ENCODE measurements at places on chromosomes 3 and 15.

DNA sequence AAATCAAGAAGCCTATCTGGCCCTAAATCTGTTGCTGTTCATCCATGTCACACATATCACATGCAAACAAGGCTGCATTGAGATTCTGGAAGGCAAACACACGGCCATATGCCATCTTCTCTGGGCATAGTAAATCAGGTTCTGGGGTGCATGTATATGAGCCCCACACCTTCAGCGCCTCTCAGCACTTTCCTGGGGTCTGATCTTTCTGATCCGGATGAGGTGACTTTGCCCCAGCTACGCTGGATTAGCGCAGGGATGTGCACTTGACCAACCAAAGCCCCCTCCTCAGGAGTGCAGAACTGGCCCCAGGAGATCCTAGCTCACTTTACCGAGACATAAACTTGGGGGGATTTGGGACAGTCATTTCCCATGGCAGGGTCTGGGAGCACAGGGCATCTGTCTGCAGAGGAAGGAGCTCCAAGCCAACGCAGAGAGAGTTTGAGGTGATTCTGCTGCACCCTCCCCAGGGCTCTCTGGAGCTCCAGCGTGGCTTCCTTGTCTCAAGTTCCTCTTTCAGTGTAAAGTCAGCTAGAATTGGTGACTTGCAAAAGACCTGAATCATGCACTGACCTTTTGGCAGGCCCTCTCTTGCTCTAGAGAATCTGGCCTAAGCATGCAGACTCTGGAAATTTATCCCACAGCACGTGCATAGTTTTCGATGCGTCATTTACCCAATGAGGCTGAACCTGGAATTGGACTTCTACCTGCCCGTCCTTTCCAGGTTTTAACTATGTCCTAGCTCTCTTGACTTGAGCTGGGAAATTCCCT lies 63.5 kb upstream of the KLF13 start:
- DNase-seq = no peak

DNA sequence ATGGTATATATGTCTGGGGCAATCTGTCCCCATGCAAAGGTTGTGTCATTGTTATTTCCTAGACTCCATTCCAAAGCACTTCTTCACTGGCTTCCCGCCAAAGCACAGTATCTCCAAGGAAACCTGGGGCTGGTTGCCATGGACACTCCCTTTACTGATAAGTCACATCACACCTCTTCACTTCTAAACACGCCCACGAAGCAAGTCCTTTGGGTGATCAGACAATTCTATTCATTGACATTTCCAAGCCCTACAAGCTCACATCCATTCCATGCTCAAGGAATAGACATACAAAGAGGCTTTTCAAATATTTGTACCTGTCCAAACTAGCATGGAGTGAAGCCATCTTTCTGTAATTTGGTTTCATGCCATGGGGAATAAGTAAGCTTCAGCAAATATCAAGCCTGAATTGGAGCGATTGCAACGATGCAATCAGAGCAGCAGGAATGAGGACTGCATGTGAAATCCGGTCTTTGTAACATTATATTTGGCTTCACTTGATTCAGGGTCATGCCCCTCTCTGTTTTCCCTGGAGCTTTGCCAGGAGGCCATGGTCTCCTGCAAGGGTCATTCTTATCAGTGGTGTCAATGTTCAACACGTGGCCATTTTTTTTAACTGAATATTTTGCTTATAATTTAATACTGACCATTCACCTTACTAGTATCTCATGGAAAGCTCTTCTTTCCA lies 201.6 kb upstream of the TMC3 start:
- DNase-seq = no peak

DNA sequence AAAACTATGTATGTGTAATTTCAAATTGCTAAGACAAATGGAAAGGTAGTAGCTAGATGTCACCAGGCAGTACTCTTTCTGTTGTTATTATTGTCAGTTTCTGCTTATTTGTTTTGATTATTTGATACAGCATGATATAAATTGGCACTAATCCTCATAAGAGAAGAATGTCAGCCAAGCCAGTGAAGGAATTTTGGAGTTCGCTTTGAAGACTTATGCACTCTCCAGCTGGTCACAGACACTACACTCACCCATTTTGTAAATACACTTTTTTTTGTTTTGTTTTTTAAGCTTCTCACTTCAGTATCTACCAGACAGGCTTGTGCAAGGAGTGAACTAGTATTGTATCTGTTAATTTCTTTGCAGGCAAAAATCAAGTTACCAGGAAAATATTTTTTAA lies 180.2 kb upstream of the TTC14 start:
- DNase-seq = no peak

DNA sequence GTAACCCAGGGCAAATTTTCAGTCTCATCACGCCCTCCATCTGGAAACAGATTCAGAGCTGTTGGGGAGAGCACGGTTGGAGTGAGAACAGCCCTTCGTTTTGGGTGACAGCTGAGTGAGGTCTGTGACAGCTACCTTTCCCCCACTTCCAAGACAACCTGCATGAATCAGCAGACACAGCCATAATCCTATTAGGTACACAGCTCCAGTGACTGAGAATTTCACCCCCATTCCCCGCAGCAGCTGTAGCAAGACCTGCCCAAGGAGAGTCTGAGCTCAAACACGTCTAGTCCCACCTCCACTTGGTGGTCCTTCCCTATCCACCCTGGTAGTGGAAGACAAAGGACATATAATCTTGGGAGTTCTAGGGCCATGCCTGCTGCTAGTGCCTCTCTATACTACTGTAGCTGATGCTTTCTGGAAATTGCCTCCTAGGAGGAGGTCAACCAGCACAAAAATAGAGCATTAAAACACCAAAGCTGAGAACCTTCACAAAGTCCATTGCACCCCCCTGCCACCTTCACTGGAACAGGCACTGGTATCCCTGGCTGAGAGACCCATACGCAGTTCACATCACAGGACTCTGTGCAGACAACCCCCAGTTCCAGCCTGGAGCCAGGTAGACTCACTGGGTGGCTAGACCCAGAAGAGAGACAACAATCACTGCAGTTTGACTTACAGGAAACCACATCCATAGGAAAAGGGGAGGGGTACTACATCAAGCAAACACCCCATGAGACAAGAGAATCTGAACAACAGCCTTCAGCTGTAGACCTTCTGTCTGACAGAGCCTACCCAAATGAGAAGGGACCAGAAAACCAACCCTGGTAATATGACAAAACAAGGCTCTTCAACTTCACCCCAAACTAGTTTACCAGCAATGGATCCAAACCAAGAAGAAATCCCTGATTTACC lies 448.6 kb upstream of the CBLB start:
- no peak for DNase-seq

- no peak for DNase-seq
Observed at GRCh38 chr3:138338811-138339210, 9.2 kb upstream of the NME9 start.

DNA sequence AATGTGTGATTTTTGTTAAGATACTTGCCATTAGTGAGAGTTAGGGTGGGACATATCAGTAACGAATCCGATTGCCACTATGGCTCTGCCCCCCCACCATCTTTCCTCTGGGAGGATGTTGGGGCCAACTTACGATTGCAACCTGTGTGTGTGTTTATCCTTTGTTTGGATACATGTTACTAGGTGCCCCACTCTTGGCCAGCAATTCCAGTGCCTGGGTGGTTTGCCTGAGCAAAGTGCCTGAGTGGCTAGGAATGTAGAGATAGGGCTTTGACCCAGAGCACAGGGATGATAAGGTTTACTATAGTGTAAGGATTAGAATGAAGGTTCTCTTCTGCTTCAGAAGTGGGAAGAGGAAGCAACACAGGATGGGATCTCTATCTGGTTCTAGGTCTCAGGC lies 231.8 kb downstream of the TP63 start:
- no peak for DNase-seq

DNA sequence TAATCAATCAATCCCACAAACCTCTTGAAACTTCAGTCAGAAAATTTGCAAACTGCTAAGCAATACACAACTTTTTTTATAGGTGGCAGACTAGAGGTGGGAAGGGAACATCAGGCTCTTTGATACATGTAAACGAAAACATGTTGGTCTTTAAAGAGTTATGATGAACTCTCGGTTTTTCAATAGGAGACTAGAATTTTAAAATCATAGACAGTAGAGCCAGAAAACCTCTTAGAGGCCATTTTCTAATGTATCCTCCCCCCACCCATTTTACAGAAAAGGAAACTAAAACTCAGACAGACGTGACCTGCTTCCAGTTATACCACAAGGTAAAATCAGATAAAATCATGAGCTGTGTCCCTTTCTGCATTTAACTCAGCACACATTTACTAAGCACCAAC lies 179.1 kb upstream of the LPP start:
- no peak for DNase-seq

DNA sequence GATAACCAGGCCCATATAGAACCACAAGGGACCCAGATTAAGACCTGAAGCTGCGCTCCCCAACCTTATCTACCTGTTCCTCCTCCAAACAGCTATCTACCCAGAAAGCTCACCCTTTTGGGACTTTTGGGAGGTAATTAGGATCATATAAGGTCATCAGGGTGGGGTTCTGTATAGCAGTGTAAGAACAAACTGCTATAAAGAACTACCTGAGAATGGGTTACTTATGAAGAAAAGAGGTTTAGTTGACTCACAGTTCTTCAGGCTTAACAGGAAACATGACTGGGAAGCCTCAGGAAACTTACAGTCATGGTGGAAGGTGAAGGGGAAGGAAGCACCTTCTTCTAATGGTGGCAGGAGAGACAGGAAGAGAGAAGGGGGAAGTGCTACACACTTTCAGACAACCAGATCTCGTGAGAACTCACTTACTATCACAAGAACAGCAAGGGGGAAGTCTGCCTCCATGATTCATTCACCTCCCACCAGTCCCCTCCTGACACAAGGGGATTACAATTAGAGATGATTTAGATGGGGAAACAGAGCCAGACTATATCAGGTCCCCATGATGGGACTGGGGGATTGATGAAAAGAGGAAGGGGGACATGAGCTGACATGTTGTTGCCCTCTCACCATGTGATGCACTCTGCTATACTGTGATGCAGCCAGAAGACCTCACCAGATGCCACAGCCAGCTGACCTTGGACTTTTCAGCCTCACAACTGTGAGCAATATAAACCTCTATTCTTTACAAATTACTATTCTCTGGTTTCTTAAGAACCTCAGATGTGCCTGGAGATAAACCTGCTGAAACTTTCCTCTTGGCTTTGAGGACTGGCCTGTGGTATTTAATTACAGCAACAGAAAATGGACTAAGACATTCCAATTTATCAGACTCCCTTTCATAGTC lies 15.3 kb upstream of the FMN1 start:
- no peak for DNase-seq

- DNase-seq = no peak
Observed at GRCh38 chr3:141410846-141411245, 42.5 kb downstream of the ZBTB38 start.

- DNase-seq = no peak
Observed at GRCh38 chr3:178152988-178153387, 383.2 kb upstream of the KCNMB2 start.

DNA sequence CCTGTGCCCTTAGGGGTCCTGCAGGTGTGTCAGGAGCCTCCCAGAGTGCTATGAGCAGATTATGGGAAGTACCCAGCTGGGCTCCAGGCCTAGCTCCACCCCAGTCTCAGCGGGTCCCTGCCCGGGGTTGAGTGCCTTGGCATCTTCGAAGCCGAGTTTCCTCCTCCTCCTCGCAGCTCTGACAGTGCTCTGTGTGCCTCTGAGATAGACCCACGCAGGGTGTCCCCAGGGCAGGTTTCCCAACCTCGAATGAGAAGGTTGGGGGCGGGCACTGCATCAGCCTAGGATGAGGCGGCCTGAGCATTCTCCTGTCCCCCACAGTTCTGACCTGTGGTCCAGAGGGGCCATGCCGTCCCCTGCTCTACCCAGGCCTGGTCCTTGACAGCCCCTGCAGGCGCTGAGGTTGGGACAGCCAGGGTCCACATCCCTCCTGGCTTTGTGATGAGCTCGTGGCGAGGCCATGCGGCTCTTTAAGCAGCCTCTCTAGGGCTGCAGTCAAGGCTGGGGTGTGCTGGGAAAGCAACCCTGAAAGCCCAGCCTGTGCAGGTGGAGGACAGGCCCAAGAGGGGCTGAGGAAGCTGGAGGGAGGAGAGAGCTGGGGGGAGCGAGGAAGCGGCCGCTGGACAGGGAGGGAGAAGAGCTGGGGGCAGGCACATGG lies 20.2 kb upstream of the SKOR1 start:
- DNase-seq = no peak

DNA sequence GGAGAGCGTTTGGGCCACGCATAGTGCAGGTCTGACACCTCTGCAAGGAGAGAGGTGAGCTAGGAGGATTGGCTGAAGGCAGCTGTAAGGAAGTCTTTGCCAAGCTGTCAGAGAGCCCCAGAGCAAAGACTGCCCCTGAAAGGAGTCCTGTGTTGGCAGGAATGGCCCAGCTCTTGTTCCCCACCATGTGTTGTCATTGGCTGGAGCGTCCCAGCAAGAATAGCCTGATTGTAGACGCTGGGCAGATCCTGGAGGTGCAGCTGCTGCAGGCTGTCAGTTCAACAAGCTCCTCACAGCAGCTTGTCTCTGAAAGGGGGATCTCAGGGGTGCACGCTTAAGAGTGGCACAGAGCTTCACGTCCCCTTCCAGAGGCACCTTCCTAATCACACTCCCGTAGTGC lies 237.6 kb downstream of the FEZF2 start:
- DNase-seq = no peak

DNA sequence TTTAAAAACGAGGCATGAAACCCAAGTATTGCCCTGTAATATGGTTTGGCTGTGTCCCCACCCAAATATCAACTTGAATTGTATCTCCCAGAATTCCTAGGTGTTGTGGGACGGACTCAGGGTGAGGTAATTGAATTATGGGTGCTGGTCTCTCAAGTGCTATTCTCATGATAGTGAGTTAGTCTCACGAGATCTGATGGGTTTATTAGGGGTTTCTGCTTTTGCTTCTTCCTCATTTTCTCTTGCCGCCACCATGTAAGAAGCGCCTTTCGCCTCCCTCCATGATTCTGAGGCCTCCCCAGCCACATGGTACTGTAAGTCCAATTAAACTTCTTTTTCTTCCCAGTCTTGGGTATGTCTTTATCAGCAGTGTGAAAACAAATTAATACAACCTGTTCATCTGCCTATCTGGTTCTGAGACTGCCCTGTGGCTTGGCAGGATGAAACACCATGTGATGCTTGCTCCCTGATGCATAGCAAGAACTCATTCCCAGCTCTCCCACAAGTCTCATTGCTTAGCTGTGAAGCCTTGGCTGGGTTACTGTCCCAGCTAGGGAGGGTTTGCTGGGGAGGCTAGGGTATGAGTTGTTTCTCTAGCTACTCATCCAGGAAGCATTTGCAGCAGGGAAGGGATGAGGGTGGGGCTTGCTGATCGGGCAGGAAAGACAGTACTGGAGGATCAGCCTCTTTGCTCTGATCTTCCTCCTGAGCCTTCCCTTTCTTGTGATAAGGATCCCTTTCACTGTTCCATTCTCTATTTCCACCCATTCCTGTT lies 3.7 kb upstream of the SQOR start:
- DNase-seq = peak; percentile 86

- peak; percentile 85 for DNase-seq
Observed at GRCh38 chr3:110526777-110527727, 544.6 kb upstream of the NECTIN3 start.
